ENCODE measurements at places on chromosomes 16 and 17.
A peak's percentile ranks its signal among the peaks of the same experiment; 100 is the strongest.

DNA sequence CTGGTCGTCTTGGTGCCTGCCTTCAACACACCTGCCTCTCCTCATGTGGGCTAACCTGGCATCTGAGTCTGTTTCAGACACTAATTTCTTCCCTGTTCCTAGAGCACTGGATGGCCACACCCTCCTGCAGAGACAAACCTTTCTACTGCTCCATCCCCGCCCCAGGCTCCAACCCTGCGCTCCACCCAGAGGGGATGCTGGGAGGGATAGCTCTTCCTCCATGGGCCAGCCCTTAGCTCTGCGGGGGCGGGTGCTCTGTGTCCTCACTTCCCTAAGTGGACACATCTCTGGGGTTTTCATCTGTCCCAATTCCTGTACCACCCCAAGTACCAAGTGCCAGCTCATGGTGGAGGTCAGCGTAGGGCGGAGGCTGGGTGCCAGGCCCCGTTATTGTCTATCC is 11.0 kb upstream of the CRISPLD2 start:
- DNase-seq = peak; percentile 57

DNA sequence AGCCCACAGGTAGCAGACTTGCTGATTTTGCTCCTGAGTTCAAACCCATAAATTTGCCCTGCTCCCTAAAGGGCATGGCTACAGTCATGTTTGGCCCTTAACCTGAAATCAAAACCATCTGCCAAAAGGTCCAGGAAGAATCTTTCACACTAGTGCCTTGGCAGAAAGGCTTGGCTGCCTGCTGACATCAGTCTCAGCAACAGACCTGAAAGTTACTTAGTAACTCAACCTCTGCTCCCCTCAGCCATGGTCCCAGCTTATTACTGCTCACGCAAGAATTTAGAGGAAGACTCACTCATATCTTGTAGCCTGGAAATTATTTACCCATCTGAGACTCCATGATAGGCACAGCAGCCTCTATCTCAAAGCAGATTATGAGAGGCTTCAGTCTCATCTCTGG is 98.0 kb upstream of the KIF2B start:
- DNase-seq = no peak

DNA sequence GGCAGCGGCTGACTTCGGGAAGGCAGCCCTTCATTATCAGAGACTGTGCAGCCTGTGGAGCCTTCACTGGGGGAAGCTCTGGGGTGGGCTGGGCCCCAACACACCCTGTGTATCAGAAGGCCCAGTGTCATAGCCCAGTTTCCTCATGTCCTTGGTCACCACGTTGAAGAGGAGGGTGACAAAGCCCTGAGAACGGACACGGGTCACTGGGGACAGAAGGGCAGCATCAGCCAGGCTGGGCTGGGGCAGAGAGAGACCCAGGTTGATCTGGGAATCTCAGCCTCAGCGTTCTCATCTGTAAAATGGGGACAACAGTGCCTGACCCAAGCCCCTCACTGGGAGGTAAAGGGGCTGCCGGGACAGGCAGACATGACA is 19.3 kb downstream of the B9D1 start:
- DNase-seq = no peak

- no peak for DNase-seq
These were observed 18.4 kb upstream of the UBE2I start for GRCh38 chr16:1290860-1291575.

DNA sequence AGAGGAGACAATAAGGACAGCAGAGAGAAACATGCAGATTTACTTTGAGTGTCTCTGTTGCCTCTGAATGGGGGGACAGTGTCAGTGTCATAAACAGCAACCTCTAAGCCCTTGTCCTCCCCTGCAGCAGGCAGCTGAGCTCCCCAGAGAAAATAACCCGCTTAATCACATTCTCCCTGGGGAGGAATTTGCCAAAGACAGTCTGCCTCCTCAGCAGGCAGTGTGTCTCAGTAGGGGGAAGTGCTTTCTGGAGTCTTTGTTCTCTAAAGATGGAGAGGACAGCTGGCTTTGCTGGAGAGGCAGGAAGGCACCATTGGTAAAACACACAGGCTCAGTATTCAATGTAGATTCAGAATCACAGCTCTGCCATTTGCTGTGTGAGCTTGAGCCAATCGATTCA is 16.1 kb downstream of the TEKT5 start:
- no peak for DNase-seq

GRCh38 chr16:70630960-70631745 is 15.2 kb upstream of the IL34 start:
- no peak for DNase-seq

GRCh38 chr17:7014995-7015958 is 2.9 kb downstream of the RNASEK start:
- DNase-seq = peak; percentile 27

- no peak for DNase-seq
These were observed 72.1 kb downstream of the JPH3 start for GRCh38 chr16:87674419-87674818.

DNA sequence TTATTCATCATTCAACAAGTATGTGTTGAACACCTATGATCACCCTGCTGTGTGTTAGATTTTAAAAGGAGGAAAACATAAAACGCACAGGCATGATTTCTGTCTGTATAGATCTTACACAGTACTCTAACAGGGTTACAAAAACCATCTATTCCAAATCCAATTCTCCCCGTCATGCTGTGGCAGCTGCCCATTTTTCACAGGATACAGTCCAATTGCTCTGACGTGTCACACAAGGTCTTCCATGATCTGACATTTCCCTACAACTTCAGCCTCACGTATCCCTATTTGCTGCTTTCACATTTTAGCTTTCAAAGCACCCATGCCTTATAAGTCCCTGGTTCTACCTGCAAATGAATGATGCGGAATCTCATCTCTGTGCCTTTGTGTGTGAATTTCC is 67.0 kb upstream of the CNTNAP4 start:
- DNase-seq = no peak

- DNase-seq = no peak
These were observed 4.5 kb upstream of the HSD17B1 start for GRCh38 chr17:42548070-42548837.

GRCh38 chr16:35506018-35506897 is 2046.8 kb downstream of the TP53TG3F start:
- peak; percentile 85 for DNase-seq

DNA sequence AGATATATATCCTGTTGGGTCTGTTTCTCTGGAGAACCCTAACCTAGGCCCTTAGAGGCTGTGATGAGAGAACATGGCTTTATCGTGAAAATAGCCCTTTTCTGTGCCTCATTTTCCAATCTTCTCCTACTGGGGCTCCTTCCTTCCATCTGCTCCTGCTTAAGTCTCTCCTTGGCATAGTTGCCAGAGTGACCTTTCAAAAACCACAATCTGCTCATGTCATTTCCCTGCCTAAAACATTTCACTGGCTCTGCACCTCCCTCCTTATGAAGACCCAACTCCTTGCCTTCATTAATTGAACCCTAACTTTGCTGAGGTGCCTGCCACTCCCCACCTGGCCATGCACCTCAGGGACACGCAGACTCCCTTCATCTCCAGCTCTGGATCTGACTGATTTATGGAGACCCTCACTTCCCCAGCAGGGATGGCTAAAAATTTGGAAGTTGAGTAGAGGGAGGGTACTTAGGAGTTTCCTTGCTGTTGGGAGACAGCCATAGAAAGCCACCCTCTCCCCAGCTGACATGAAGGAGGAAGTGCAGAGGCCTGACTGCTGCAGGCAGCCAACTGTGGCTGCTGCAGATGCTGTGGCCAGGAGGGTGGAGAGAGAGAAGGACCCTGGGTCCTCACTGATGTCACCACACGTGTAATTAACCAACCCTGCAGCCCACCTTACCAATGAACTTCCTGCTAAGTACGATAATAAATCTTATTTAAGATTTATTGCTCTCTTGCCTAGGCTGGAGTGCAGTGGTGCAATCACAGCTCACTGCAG is 6.3 kb upstream of the GGA2 start:
- DNase-seq = no peak

GRCh38 chr17:17435323-17435722 is 41.5 kb upstream of the MED9 start:
- no peak for DNase-seq

DNA sequence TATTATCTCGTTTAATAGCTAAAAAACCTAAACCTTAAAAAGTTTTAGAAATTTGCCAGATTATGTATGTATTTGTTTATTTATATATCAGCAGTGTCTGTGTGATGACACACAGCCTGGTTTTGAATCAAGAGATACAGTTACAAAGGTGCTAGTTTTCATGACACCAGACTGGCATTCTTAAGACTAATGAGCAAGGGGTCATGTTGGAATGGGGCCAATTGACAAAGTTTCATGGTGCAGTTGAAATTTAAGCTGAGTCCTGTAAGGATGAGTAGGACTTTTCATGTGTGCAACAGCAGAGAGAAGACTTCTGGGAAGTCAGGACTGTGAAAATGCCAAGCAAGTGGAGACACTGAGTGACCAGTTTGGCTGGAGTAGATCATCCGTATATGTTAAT is 3.2 kb upstream of the KRT10 start:
- no peak for DNase-seq

DNA sequence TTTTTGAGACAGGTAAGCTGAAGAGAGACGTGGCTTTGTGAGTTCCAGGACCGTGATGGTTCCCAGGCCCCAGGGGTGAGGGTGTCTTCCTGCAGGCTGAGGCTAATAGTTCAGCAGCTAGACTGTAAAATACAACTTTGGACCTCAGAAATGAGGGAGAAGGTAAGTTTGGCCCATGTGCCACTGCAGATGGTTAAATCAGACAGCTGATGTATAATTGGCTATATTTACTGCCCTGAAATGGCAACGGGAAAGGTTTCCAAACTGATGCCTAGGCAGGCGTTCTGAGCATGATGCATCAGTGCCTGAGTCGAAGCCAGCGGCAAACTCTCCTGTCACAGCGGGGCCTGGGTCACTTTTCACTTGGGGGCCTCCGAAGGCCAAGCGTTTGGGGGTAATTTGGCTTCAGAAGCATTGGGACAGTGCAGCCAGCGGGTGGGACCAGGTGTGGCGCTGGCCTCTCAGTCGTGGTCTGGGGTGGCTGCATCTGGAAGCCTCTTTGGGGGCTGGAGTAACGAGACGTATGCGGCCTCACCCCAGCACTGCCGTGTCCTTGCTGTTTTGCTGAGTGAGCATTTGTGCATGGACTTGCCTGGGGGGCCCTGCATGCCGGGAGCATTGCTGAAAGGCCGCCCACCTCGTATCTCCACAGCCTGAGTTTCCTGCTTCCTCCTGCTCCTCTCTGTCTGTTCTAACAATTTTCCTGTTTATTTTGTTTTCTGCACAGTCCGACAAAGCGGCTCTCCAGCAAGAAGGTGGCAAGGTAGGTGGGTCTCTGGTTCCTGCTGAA is 31.2 kb upstream of the CAPN15 start:
- DNase-seq = no peak
